Inflammatory macrophage treated with lipopolysaccharide for 1 hour (primary cell): ENCODE measurements at places on chromosomes 16 and 17.

DNA sequence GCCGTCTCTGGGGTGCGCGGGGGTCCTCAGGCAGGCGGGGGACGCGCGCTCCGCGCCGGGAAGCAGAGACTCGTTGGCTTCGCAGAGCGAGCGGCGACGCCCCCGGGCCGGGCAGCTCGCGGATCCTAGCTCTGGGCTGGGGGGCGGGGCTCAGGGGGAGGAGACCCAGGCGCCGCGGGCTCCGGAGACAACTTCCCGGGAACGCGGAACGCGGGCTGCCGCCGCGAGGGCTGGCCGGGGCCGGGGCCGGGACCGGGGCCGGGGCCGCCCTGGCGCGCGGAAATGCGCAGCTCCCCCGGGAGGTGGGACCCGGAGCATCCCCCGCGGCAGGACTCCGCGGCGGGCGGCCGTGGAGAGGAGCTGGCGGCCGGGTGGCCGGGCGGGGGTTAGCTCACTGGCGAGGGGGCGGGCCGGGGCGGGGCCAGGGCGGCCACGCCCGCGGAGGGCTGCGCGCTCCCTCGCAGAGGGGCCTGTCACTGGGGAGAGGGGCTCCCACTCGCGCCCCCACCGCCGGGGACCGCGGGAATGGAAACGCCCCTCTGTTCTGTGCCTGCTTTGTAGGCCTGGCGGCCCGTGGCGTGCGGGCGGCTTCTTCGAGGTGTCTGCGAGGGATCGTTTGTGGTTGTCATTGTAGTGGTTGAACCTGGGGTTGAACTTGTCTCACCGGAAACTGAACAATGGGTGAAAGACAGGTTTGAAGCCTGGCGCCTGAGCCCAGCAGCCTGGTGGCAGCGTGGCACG lies at the start of gene GAS7:
GAS7 (minus strand) TSS at position 98 of the 741 bp plus-strand sequence.
- peak; percentile 57 for DNase-seq

DNA sequence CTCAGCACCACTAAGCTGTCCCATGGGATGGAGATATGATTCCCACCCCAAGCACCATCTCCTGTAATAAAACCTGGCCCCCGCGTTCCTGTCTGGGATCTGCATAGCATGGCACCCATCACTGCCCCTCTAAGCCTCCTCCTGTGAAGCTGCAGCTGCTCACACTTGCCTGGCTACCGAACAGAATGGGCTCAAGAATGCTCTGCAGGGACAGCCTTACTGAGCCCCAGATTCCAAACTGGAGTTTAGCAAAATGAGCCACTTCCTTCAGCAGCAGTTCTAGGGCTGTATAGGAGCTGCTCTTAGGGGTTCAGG lies 256.1 kb downstream of the CPPED1 start:
- no peak for DNase-seq

- no peak for DNase-seq
Observed at GRCh38 chr17:65170839-65171238, 33.7 kb downstream of the RGS9 start.

DNA sequence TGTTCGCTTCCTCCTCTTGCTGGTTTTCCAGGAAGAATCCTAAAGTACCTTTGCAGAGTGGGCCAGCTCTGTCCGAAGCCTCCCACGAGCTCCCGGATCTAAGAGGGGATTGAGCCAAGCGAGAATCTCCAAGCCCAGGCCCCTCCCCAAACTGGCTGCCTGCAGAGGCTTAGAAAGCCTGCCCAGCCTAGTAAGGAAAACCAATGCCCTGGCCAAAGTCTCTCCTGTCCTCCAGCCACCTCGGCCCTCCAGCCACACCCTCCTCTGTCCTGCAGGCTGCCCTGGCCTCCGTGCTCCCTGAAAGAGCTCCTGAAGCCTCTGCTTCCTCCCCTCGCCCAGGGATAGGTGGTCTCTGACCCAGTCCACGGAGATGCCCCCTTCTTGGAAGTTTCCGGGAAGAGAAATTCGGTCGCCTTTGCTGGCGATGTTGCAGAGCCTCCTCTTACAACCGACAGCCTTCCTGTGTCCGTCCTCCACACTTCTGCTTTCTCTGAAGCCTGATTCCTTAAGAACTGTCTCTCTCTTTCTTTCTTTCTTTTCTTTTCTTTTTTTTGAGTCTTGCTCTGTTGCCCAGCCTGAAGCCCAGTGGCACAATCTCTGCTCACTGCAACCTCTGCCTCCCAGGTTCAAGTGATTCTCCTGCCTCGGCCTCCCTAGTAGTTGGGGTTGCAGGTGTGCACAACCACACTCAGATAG lies 54.9 kb upstream of the TOB1 start:
- no peak for DNase-seq

DNA sequence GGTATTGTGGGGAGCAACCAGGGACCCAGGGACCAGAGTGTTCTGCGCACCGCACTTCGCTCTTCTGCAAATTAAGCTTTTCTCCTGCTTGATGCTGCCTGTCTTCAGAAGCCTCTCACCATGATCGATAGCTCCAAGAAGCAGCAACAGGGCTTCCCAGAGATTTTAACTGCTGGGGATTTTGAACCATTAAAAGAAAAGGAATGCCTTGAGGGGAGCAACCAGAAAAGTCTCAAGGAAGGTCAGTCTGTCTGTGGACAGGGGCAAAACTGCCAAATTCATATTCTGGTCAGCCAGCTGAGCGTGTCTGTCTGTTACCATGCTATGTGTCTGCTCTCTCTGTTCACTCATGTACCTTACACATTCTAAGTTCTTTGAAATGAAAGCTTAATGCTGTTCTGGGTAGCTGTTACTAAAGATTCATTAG lies 115.7 kb downstream of the MRTFB start:
- no peak for DNase-seq

GRCh38 chr16:3625911-3626732 lies 14.7 kb upstream of the SLX4 start:
- peak; percentile 49 for DNase-seq

DNA sequence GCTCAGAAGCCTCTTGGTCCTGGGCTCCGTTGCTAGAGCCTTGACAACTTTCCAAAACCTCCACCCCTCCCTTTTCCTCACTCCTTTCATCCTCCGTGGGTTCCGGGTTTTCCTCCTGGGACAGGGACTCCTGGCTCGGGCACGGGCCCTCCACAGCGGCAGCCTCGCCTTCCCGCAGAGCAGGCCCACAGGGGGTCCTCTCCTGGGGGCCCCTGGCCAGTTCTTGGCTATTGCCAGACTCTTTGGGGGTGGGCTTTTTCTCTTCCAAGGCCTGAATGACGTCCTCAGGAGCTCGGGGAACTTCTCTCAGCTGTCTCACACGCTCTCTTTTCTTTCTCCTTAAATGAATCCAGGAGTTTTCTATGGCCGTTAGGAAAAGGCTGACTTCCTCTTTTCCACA lies 19.3 kb upstream of the MNT start:
- no peak for DNase-seq

GRCh38 chr17:32341141-32341856 lies 674 bp downstream of the C17orf75 start:
- DNase-seq = no peak

- peak; percentile 57 for DNase-seq
Observed at GRCh38 chr17:61150686-61151299, 248.8 kb upstream of the TBX2 start.

DNA sequence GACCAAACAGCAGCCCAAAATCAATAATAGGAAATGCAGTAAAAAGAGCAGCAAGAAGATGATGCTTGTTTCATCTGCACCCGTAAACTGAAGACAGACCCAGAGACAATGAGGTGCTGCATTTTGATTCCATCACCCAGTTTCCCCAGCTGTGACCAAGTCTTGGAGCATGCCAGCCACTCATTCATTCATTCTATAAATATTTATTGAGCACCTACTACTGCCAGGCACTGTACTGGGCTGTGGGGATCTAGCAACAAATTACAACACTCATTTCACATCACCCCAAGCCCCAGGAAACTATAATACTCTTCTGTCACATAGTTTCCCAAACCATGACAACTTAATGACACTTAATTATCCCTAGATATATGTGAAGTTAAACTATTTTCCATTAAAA lies 79.2 kb downstream of the TOX3 start:
- no peak for DNase-seq

DNA sequence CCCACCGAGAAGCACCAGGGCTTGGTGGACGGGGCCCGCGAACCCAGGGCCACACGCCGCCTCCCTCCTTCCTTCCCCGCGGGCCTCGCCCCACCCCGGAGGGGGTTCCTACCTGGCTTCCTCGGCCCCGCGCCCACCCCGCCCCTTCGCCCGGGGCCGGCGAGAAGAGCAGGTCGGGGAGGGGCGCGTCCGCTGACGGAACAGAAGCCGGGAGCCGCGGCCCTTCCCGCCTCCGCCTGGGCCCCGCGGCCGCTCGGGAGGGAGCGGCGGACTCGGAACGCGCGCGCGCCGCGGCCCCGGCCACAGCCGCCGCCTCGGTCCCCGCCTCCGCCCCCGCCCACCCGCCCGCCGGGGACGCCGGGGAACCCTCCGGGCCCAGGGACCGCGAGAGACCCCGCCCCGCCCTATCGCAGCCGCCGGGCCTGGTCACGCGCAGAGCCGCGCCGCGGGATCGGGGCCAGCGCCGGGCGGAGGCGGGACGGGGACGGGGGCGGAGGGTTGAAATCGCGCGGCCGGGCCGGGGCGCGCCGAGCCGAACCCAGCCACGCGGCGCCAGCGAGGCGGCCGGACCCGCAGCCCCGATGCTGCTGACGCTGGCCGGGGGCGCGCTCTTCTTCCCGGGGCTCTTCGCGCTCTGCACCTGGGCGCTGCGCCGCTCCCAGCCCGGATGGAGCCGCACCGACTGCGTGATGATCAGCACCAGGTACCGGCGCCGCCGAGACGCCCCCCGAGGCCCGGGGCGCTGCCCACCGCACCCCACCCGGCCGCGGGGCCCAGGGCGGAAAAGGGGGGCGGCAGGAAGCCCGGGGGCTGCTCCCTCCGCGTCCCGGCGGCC lies at the start of gene TLCD3A:
TLCD3A (plus strand) TSS at position 530 of the 835 bp plus-strand sequence; CDS start at position 582, 52 bp downstream.
- peak; percentile 44 for DNase-seq

GRCh38 chr17:951325-952132 lies 28.0 kb downstream of the NXN start:
- DNase-seq = no peak

GRCh38 chr16:2784358-2785100 lies 2.8 kb downstream of the PRSS33 start:
- DNase-seq = no peak

DNA sequence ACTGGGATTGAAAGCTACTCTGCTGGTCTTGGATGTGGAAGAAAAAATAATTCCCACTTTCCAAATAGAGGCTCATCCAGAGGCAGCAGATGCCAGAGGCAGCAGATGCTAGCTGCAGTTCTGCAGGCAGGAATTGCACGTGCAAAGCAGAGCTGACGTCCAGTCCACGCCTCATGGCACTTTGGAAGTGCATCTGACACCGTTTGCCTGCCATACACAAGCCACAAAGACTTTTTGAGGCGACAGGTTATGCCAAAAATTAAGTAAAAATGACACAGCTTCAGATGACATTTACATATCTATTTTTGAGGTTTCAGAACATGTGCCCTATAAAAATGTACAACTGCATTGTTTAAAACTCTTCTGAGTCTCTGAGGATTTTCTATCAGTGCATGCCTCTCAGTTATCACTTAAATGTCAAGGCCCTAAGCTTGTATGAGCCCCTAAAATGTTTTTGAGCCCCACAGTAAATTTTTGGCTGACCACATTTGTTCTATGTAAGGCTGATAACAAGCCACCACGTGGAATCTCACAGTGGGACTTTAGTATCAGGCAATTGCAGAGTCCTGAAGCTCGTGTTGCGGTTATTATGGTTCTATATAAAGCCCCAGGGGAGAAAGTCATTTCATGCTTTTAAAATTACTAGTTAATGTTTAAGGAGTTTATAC lies 239.2 kb downstream of the PRKCA start:
- DNase-seq = no peak
